ENCODE measurements at places on chromosomes 7 and 10.
A peak's percentile ranks its signal among the peaks of the same experiment; 100 is the strongest.

DNA sequence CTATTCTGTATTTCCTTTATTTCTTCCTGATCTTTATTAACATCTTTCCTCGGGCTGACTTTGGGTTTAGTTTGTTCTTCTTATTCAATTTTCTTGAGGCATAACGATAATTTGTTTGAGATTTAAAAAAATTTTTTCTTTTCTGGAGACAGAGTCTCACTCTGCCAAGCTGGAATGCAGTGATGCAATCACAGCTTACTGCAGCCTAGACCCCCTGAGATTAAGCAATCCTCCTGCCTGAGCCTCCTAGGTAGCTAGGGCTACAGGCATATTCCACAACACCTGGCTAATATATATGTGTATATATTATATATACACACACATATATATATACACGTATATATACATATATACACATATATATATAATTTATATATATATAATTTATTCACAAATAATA is 540.2 kb downstream of the NXPH1 start:
- no peak for DNase-seq

DNA sequence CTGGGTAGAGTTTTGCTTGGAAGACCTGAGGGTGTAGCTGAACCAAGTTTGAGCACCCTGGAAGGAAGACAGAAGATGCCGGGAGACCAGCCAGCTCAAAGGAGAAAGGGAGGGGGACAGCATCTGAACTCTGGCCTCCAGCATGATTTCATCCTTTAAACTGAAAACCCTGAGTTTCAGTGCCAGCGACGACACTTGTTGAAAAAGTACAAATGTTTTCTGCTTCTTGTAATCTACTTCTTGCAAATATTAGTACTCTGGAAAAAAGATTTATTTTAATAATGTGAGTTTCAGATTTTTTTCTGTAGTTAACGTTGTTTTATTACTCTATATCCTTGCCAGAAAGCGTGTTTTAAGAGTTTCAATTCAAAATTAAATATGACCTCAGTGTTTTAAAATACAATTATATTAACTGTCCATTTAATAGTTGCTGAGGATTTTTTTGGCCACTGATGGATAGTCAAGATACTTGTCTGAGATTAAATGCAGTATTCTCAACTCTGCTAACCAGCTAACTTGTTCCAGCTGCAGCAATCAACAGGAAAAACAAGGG is 227.7 kb downstream of the MGMT start:
- no peak for DNase-seq

DNA sequence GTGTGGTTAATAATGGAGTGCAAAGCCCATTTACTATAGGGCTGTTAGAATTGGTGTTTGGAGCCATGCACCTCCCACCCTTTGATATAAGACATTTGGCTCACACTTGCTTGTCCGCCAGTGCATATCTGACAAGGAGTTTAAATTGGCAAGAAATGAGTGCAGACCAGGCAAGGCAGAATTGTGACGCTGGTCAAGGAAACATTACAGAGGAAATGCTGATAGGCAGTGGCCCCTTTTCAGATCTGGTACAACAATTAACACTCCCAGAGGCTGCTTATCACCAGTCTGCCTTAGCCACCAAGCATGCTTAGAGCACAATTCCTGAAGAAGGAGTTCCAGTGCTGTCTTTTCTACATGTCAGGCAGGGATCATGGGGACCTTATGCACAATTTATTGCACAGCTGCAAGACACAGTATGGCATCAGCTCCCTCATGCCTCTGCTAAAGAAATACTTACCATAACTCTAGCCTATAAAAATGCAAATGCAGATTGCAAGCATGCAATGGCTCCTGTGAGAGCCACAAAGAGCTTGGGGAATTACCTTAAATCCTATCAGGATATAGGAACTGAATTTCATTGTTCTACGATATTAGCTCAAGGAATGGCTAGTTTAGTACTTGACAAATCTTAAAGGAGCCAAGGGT is 35.2 kb downstream of the OR13A1 start:
- DNase-seq = no peak

- DNase-seq = no peak
These were observed 131.6 kb downstream of the NRBF2 start for GRCh38 chr10:63264617-63265221.

- DNase-seq = no peak
These were observed 172.5 kb downstream of the IPMK start for GRCh38 chr10:58094985-58095718.

DNA sequence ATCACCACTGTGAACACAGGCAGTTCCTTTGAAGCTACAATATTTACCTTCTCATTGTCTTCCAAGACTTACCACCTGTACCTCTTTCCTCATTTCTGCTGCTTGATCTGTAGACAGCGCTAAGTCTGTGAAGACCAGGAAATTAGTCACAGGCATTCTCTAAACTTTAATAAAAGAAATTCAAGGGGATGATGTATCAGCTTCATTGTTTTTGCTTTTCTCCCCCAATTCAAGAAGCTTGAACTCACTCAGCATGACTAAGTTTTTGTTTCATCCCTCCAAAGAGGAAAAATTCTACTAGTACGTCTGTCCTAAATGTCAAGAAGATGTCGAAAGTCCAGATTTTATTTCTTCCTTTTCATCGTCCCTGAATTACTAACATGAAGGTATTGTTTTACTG is 75.3 kb upstream of the PPP1R9A start:
- DNase-seq = no peak

DNA sequence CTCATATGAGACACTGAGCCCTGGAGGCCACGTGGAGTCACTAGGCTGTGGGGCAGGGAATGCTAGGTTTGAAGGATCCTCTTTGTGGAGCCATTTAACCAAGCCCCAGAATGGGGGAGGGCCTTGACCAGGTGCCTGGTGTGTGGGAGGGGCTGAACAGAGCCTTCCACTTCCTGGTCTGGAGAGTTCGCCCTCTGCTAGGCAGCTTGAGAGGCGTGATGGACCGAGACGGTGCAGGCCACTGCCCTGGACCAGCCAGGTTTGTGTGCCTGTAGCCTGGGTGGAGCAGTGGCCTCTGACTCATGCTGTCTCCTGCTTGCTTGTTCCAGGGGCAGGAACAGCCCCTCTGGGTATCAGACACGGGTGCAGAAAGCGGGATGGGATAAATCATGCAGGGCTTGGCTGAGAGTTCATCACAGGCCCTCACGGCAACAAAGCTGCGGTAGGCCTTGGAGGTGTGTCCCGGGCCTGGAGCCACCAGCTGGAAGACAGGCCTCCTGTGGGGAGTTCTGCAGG is 27.4 kb downstream of the ADAMTS14 start:
- DNase-seq = peak; percentile 77

GRCh38 chr10:122387572-122387971 is 13.1 kb downstream of the PLEKHA1 start:
- DNase-seq = no peak

GRCh38 chr10:63376560-63377304 is 89.0 kb downstream of the JMJD1C start:
- no peak for DNase-seq

DNA sequence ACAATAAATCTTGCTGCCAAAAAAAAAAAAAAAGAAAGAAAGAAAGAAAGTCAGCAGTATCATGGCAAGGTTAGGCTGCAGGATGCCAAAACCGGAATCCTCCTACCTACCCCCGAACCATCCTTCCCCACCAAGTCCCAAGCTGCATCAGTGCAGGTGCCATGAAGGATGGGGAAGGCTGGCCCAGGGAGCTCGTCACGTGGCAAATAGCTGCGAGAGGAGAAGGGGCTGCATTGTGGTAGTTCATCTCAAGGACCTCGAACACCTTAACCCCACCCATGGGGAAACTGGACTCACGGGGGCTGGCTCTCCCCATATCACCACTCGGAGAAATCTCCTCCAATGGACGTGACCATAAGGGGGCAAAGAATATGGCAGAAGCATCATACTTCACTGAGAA is 86.2 kb downstream of the TACC2 start:
- DNase-seq = no peak

GRCh38 chr10:30284865-30285594 is 64.0 kb downstream of the MTPAP start:
- no peak for DNase-seq

DNA sequence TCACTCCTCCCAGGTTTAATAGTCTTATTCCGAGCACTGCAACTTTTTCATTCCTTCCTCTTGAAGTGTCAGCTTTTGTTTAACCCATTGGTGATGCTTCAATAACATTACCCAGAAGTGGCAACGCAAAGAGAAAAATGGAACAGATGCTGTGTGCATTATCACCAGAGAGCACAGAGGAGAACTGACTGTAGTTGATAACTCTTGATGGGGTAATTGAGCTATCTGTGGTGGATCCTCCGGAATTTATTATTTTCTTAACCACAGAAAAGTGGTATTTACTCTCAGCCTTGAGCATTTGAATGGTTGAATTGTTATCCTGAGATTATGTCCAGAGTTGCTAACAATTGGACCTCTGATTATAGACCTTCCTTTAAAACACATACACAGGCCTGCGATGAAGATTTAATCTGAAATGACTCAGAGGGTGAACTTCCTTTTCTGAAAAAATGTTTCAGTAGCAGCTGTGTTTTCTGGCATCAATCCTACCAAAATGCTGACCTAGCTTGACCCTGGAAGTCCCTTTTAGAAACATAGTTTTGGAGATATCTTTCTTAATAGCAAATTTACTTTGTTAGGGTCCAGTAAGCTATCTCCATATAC is 1584.4 kb upstream of the LRRTM3 start:
- no peak for DNase-seq

DNA sequence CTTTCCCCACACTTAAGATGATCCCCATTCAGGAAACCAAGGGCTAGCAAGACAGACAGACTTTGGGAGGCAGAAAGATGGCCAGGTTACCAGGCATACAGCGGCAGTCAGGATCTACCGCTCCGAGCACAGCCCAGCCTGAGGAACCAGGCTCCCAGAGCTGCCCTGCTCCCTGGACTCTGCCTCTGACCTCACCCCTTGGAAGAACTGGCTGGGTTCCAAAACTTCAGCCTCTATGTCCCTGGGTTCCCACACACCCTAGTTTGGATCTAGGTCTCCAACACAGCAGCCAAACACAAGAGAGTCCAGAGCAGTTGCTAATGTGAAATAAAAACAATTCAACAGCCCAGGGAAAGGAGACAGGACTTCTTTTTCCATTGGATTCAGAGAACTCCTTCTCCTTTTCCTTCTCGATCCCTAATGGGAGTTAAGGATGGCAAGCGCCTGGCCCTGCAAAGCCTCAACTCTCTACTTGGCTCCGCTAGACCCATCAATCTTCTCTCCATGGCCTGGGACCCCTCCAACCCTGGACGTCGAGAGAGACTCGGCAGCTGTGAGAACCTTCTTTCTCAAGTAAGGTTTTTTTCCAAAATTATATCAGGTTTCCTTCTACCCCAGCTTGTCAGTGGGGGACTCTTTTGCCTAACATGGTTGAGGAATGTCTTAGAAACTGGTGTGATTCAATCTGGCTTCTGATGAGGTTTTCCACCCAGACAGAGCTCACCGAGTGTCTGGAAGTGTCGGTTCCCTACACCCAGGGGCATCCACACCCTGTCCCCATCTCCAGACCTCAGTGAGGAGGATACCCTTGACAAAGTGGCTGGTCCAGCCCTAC is 219.6 kb downstream of the KCNMA1 start:
- DNase-seq = no peak

GRCh38 chr10:22913474-22914092 is 14.3 kb upstream of the ARMC3 start:
- no peak for DNase-seq

All from NCI-H510A (cell line).